Stimulated activated CD4-positive, alpha-beta T cell treated with anti-CD3 and anti-CD28 coated beads, Interleukin-1b, Interleukin-23, amount 100 ng/mL, for 48 hours (primary cell): ENCODE measurements at places on chromosomes 7 and 10.

DNA sequence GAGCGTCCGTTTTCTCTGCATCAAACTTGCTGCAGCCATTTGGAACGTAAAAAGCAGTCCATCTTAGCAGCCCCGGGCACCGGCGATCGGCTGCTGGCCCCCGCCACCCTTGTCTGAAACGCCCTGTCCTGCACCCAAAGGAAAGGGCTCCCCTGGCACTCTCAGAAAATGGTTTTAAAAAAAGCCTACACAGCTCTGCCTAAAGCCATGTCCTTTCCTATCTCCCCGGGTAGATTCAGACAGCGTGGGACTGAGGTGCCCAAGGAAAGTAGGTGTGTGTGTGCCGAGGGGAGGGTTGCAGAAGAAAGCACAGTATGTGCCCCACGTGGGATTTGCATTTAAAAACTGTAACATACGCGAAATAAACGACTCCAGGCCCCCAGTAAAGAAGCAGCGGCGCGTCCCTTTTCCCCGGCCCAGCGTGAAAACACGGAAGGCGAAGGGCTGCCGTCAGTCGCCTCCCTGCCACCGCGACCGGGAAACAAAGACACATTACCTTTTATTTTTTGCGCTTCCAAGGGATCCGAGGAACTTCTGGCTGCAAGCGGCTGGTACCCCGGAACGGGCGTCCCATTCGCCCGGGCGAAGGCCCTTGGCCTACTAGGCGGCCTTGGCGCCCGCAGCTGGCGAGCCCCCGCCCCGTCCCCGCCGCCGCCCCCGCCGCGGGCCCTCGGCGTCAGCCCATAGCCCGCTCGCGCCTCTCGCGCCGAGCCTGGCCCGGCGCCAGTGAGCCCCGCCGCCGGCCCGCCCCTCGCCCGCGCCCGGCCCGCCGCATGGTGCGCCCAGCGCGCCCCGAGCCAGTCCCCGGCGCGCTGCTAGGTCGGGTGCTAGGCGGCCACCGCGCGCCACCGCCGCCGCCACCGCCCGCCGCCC, 304.6 kb downstream of the PRPF18 start:
- no peak for DNase-seq

DNA sequence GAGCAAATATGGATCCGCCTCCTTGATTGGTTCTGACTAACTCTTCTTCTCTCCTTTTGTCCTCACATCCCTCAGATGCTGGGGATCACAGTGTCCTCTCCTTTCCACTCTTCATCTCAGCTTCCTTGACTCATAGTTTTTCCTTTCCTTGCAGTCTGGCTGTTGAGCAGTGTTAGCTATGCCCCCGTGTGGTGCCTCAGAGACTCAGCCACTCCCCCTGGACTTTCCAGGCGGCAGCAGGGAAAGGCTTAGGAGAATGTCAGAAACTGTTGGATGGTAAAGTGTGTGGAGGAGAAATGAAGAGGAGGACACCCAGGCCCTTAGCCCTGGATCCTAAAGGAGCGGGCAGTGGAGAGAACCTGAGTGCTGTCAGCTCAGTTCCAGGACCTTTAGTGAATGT, 267.5 kb downstream of the CELF2 start:
- no peak for DNase-seq

- no peak for DNase-seq
Observed at GRCh38 chr10:85433248-85433647, 933.3 kb downstream of the GRID1 start.

DNA sequence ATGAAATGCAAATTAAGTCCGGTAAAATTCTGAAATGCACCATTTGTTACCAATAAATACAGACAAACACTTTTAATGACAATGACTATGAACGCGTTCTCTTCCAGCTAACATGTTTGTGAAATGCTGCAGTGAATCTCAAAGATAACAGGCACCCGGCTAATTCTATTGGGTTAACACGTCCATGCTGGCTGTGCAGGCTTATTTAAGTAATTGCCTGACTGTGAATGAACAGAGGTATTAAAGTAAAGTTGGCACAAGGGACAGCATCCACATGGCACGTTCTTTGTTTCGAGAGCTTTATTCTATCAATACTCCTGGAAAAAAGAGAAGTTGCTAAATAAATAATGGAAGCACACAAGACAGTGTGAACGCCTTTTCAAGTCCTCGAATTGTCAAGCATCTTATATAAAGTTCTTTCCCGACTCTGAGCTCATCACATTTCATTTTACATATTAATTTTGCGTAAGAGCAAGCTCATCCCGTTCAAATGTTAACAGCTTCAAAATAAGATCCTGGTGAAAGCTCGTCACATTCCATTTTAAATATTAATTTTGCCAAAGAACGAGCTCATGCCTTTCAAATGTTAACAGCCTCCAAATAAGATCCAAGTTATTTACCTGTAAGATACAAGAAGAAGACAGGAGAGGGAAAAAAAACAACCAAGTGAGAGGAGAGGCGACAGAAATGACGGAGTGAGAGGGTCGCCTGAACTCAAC, 111.3 kb upstream of the RHEB start:
- DNase-seq = no peak

DNA sequence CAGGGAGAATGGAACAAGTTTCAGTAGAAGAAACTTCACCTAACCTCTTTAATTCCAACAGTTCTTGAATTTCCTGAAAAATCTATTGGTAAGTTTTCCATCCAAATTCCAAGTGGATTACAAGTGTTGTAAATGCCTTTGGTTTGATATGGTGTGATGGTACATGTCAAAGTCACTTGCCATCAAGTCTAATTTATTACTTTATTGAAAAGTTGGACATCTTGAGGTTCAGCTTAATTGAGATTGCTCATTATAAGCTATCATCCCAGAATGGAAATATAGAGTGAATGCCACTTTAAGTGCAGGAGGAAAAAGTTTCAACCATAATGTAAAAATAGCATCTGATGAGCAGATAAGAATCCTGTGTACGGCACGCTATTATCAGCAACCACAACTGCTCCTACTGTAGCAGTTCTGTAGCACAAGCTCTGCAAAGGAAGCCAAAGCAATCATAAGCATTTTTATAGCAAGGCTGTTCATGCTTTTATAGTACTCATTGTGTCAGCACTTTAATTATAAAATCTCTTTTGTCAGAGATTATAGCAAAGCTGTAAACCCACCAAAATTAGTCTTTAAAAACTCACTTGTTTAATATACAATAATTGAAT, 991.8 kb upstream of the PHF14 start:
- no peak for DNase-seq

DNA sequence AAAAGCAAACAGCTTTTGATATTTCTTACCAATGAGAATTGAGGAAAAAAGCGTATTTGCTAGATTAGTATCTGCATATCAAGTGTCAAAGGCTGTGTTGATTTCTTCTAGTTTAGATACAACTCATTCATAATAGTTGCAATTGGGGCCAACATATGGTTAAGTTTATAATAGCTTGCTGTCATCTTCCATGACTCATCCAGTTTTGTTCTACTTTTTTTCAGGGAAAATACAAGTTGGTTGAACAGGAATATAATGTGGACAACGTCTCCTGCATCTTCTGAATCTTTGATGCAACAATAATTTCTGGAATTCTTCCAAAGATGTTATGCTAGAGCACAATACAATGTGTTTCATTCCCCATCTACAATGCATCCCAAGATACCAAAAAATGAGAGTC, 182.0 kb downstream of the THSD7A start:
- no peak for DNase-seq

DNA sequence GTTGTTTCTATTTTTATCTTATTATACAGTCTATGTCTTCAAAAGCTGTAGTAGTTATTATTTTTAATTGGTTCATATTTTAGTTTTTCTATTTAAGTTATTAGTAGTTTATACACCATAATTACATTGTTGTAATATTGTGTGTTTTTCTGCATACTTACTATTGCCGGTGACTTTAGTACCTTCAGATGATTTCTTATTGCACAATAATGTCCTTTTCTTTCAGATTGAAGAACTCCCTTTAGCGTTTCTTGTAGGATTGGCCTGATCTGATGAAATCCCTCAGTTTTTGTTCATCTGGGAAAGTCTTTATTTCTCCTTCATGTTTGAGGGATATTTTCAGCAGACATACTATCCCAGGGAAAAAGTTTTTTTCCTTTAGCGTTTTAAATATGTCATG, 74.3 kb upstream of the CREB5 start:
- DNase-seq = no peak

GRCh38 chr7:139109188-139109982, at the start of gene ZC3HAV1:
ZC3HAV1 (minus strand) TSS chr7:139109720; CDS start chr7:139109331, 389 bp downstream.
- peak; percentile 88 for DNase-seq

DNA sequence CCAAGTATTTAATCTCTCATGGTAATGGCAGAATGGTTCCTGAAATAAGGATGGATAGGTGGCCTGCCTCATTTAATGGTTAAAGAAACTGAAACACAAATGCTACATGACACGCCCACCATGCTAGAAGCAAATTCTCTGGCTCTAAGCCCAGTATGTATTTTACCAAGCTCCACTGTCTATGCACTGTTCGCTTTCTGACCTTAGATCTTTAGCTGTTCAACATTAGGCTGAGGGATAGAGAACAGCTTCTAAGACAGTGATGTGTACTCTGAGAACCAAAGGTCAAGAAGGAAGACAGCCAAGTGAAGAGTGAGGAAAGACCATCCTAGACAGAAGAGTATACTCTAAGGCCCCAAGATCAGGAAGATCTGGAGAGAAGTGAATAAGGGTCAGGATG, 26.6 kb downstream of the FAM3C start:
- DNase-seq = no peak

DNA sequence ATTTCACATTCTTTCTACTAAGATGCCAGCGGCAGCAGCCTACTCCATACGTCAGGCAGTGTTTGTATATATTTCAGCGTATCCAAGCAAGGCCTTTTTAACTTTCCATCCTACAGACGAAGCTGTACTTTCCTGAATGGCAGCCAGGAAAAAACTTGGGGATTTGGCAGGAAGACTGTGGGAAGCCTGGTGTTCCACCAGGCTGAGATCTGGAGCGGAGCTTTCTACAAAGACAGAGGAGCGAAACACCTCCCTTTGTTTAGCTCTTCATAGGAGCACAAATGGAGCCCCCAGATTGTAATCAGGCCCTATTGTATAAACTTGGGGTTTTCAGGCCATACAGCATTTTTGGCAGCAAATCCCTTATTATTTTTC, 143.8 kb downstream of the TES start:
- no peak for DNase-seq

DNA sequence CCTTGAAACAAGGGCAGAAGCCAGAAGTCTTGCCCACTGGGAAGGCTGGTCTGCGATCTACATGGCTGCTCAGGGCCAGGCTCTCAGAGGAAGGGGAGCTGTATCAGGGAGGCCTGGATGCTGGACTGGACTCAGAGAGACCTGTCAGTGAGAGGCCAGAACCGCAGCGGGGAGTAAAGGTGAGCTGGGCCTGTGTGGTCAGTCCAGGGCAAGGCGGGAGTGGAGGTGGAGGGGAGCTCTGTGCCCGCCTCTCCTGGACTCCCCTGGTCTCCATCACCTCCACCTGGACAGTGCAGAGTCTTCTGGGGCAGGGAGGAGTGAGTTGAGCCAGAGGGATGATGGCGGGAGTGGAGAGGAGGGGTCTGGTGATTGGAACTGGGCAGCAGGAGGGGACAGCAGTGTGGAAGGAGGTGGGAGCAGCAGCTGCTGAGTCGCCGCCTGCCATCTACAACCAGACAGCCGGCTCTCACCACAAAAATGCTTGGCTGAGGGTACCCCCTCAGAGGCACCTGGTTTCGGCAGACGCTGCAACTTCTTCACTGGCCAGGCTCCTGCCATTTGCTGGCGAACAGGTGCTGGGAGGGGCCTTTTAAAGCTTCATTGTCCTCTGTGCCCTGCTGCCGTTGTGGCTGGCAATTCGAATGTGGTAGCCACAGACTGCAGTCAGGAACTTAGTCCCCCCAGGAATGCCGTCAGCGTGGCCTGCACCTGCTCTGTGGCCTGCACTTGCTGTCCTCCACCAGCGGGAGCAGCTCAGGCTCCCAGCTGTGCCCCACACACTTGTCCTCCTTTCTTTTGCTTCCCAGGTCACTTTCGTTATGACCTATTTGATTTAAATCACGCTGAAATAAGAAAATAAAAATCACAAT, 3.5 kb downstream of the RASSF4 start:
- DNase-seq = no peak

GRCh38 chr10:58952162-58952601, 224.3 kb upstream of the PHYHIPL start:
- no peak for DNase-seq

GRCh38 chr10:102300278-102300843, 55.0 kb downstream of the GBF1 start:
- no peak for DNase-seq

- no peak for DNase-seq
Observed at GRCh38 chr10:62277971-62278370, 9.3 kb upstream of the RTKN2 start.

DNA sequence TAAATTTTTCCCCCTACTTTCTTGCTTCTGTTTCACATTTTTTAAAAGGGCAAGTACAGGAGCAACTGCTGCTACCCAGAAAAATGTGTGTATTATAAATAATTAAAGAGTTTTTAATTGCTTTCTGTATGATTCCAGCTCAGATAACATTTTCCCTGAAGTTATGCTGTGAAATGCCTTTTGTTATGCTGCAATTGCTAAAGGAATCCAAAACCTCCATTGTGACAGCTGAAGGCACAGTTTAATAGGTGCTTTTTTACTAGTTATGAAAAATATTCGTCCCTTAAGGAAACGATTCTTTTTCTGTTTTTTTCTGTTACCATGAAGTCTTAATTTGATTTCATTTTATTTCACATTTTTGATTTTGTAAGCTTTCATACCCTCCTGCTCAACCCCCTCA, 83.2 kb downstream of the ZNRF2 start:
- DNase-seq = no peak

DNA sequence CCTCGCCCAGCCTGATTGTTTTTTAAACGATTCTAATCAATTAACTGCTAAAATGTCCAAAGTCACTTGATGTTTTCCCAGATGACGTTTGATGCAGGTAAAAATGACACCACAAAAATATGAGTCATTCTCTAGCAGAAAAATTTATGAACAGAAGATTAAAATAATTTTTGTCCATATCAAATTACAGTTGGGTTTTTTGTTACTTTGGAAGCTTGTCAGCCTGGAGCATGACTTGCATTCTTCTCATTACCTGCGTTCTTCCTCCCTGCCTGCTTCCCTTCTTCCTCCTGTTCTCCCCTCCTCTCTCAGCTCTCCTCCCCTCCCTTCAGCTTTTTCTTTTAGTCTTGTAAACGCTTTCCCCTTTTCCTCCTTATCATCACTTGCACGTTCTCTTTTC, 18.7 kb downstream of the IL15RA start:
- no peak for DNase-seq

DNA sequence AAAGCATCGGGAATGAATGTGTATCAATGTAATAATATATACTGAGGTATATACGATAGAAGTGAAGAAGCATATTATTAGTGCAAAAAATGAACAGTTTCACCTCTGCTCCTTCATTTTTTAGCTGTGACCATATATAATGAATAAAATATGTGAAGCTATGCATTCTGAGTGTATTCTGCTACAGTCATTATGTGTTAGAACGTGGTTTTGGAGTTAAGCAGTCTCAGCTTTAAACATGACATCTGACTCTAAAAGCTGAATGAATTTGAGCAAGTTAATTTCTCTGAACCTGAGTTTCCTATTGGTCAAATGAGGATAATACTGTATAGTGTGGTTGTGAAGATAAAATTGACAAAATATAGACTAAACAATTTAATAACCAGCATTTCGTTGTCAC, 358.1 kb downstream of the SUGCT start:
- DNase-seq = no peak
